ENCODE measurements at places on chromosomes 1 and 21. TPM values are rescaled to one million over a fixed set of nuclear protein-coding genes. Genes with fewer than 3 reads are reported as not detected.
A peak's percentile ranks its signal among the peaks of the same experiment; 100 is the strongest.

DNA sequence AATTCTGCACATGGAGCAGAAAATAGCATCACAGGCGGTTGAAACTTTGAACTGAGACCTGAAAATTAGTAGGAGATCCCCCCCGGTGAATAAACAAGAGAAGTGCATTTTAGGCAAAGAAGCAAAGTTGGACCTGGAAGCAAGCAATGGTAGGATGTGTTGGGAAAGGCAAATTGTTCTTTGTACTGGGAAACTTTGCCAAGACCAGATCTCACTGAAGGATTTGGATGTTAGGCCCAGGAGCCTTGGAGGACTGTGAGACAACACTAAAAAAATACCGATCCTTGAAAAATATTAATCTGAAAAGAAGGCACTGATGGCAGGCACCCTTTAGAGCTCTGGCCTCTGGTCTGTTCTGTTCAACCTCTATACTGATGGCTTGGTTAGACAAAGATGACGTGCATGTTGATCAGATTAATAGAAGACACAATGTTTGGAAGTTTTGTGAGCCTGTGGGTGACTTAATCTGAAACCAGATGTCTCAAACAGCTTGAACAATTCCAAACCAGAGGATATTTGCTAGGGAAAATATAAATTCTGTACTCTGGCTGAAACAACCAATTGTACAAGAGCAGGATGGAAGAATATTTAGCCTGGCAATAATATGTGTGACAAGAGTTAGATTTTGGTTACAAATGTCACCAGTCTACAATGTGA is 108.4 kb downstream of the ROR1 start:
- no peak for DNase-seq

DNA sequence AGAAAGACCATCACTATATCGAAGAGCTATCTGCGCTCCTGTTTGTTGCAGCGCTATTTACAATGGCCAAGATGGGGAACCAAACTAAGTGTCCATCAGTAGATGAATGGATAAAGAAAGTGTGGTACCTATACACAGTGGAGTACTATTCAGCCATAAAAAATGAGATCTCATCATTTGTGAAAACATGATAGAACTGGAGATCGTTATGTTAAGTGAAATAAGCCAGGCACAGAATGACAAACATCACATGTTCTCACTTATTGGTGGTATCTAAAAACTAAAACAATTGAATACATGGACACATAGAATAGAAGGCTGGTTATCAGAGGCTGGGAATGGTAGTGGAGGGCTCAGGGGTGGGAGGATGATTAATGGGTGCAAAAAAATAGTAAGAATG is 256.2 kb downstream of the SRGAP2C start:
- DNase-seq = no peak

- no peak for DNase-seq
Observed at GRCh38 chr21:45308194-45309068, 20.7 kb upstream of the POFUT2 start.

GRCh38 chr1:32040711-32041110 is 27.0 kb downstream of the KHDRBS1 start:
- DNase-seq = no peak

GRCh38 chr1:246579818-246580217 is 13.6 kb downstream of the CNST start:
- no peak for DNase-seq

GRCh38 chr1:204709960-204710912 is 24.7 kb upstream of the LRRN2 start:
- no peak for DNase-seq

DNA sequence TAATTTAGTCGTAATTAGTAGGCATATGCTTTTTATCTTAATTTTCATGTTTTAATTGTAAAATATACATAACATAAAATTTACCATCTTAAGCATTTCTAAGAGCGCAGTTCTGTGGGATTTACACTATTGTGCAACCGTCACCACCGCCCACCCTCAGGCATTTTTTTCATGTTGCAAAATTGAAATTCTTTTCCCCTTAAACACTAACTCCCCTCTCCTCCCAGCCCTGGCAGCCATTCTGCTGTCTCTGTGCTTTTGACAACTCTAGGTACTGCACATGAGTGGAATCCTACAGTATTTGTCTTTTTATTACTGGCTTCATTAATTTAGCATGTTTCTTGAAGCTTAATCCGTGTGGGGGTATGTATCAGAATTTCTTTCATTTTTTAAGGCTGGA is 7.8 kb downstream of the PIK3CD start:
- DNase-seq = no peak

- peak; percentile 83 for DNase-seq
Observed at GRCh38 chr1:159000625-159001024, 9.1 kb upstream of the IFI16 start.

DNA sequence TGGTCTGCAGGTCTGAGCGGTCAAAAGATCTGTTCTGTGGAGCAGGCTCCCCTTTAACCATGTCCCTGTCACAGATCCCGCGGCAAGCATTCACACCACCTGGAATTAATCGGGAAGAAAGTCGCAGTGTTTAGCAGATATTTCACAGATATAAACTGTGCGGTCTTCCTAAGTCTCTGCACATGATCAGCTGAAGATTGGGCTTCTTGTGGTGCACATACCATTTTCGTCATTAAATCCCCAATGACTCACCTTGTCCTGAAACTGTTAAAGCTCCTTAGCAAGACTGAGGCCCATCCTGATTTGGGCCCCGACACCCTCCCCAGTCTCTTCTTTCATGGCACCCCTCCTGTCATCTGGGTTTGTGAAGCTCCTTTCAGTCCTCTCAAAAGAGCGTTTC is 158.8 kb downstream of the KIF26B start:
- DNase-seq = no peak

DNA sequence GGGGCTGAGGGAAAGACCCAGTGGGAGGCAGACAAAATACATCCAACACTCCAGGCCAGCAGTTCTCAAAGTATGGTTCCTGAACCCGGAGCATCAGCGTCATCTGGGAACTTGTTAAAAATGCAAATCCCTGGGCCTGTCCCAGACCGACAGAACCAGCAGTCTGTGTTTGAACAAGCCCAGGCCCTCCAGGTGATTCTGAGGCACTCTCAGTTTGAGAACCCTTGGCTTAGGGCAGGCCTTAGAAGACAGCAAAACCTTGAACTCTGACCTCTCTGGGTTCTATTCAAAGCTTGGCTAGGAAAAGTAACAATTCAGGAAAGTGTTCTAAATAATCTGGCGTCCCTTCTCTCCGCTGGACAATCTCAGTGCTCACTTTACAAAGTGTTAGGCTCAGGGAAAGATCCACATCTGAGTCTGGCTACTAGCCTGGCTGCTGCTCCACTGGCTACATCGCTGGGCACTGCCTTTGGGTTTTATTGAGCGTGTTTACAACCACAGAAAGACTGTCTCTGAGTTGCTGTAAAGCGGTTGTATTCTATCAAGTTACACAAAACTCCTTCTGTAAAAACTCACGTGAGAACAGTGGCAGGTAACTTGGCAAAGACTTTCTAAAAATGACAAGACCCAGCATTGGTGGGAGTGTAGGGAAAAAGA is 166.1 kb downstream of the HIVEP3 start:
- DNase-seq = no peak

DNA sequence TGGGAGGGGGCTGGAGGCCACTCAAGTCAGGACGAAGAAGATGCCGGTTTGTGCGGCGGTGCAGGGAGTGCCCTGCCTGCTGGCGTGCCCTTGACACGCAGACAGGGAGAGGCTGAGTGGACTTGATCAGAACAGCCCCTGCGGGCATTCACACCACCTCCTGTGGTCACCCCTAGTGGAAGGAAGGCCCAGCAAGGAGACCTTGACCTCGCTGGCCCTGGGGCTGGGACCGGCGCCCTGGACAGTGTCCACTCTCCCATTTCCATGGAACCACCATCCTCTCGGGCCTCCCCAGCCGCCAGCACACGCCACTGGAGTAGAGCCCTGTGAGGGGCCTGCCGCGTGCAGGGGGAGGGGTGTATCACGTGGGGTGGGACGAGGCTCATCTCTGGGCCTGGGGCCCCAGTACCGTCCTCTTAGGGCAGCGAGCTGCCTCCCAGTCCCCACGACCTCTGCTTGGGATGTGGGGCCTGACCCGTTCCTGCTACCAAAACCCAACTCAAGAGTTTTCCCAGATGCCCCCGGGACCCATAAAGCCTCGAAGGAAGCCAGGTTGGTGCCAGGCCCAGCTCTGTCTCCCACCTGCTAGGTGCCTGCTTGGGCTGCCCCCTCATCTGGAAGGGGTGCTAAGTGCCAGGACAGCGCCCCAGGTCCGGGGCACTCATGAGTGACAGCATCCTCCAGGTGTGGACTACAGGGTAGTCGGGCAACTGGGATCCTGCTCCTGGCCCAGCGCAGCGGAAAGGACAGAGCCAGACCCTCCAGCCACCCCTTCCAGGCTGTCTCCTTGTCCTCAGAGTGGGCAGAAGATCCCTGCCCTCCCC is 62.8 kb downstream of the SLX9 start:
- no peak for DNase-seq

DNA sequence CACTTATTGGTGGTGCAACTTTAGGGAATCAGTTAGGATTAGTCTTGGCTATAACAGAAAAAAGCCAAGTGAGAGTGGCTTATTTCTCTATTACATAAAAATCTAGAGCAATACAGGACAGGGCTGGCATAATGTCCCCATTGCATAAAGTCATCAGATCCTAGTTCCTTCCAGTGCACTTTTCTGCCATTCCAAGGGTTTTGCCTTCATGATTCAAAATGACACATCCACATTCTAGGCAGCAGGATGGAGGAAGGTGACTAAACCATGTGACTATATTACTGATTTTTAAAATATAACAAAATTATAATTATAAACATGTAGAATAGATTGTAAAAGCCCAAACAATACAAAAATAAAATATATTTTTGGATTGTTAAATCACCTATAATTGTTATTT is 18.8 kb downstream of the JUN start:
- no peak for DNase-seq

DNA sequence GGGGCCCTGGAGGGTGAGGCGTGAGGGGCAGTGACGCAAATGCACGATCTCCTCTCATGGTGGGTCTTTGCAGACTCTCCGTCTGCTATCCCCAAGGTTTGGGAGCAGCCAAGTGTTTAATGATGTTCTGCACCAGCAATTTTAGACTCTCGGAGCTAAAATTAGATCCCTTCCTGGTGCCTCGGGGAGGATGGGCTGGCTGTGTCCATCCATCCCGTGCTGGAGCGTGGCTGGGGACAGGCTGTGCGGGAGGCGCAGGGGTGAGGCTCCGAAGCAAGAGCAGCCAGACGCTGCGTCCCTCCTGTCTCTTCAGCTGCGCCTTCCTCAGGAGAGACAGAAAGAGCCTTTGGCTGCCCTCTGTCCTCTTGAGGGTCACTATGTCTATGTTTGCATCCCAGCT is 387.6 kb downstream of the CAMTA1 start:
- no peak for DNase-seq

- no peak for DNase-seq
Observed at GRCh38 chr1:41571041-41571440, 86.6 kb upstream of the EDN2 start.

DNA sequence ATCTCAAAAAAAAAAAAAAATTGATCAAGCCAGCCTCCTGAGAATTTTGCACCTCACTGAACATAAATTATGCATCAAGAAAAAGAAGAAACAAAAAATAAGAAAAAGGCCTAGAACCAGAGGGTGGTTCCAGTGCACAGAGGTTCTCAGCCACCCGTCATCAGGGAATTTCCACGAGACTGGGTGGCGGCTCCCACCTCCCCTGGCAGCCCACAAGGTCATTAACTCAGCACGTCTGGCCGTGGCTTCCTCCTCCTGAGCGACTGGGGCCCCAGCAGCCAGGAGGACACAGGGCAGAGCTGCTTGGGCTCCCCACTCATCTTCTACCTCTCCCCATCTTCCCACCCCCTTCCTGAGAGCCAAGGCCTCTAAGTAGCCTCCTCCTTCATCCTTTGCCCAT is 15.7 kb upstream of the TMEM51 start:
- DNase-seq = no peak

GRCh38 chr21:44929799-44930542 is 9.3 kb upstream of the ITGB2 start:
- no peak for DNase-seq

GRCh38 chr1:8908388-8909151 is 30.1 kb upstream of the ENO1 start:
- no peak for DNase-seq

DNA sequence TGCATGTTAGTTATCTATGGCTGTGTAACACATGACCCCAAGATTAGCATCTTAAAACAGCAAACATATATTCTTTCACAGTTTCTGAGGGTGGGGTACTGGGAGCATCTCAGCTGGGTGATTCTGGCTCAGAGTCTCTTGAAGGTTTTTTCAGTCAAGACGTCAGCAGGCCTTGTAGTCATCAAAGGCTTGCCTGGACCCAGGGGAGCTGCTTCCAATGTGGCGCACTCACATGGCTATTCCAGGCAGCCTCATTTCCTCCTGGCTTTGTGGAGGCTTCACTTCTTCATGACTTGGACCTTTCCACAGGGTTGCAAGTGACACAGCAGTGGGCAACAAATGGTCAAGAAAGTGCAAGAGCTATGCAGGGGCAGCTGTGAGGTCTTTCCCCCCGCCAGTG is 114.7 kb downstream of the ACTL8 start:
- DNase-seq = no peak

- DNase-seq = no peak
Observed at GRCh38 chr1:62676611-62677356, 11.4 kb downstream of the DOCK7 start.

DNA sequence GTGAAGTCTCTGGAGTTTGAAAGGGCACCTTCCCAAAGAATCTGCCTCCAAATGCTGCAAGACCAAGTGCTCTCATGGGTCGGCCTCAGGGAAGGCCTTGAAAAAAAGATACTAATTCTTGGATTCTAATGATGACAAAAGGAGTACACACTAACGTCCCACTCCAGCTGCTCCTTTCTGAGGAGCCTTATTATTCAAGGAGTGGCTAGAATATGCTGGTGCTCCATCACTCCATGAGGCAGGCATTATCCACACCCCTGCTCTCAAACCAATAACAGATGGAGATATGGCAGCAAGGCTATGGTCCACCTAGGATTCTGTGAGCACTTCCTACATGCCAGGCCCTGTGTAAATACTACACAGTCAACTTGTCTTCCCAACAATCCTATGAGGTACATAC is 54.4 kb downstream of the FAM78B start:
- no peak for DNase-seq

The CSF3R gene
- not detected for total RNA-seq

The CFAP74 gene
- not detected for total RNA-seq

The FAM3B gene
- not detected for total RNA-seq

The RHD gene
- not detected for total RNA-seq

The FAM167B gene
- total RNA-seq = 101 TPM

The RBM11 gene
- not detected for total RNA-seq

The ARHGEF11 gene
- 28.2 TPM for total RNA-seq

The LYPD8 gene
- not detected for total RNA-seq

The GABRD gene
- not detected for total RNA-seq

The NTMT2 gene
- not detected for total RNA-seq

The TTC22 gene
- total RNA-seq = not detected

The PIK3R3 gene
- 10.9 TPM for total RNA-seq

The KIF26B gene
- total RNA-seq = 4.0 TPM

All from glomerular endothelial cell (primary cell).